ENCODE measurements at places on chromosomes 1 and 21.

GRCh38 chr1:176879784-176880620 is 284.5 kb downstream of the ASTN1 start:
- no peak for DNase-seq

DNA sequence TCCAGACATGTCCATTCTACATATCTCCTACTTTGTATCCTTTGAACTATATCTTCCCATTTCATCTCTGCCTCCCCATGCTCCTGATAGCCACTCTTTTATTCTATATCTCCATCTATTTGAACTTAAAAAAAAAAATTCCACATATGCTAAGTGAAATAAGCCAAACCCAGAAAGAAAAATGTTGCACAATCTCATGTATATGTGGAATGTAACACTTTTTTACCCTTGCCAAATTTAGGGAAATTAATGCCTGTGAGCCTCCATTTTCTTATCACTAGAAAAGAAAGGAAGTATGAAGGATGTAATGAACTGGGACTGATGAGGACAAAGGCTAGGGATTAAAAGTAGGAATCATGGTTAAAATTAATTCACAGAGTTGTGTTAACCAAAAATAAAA is 53.5 kb downstream of the RGS13 start:
- no peak for DNase-seq

- no peak for DNase-seq
These were observed 14.1 kb downstream of the F5 start for GRCh38 chr1:169572187-169572586.

- DNase-seq, result no peak
These were observed 18.9 kb upstream of the ATP6V1G3 start for GRCh38 chr1:198559362-198559761.

GRCh38 chr1:26360807-26361604 is 7.1 kb upstream of the CRYBG2 start:
- no peak for DNase-seq

- DNase-seq, result no peak
These were observed 51.1 kb downstream of the PHC2 start for GRCh38 chr1:33379631-33380354.

DNA sequence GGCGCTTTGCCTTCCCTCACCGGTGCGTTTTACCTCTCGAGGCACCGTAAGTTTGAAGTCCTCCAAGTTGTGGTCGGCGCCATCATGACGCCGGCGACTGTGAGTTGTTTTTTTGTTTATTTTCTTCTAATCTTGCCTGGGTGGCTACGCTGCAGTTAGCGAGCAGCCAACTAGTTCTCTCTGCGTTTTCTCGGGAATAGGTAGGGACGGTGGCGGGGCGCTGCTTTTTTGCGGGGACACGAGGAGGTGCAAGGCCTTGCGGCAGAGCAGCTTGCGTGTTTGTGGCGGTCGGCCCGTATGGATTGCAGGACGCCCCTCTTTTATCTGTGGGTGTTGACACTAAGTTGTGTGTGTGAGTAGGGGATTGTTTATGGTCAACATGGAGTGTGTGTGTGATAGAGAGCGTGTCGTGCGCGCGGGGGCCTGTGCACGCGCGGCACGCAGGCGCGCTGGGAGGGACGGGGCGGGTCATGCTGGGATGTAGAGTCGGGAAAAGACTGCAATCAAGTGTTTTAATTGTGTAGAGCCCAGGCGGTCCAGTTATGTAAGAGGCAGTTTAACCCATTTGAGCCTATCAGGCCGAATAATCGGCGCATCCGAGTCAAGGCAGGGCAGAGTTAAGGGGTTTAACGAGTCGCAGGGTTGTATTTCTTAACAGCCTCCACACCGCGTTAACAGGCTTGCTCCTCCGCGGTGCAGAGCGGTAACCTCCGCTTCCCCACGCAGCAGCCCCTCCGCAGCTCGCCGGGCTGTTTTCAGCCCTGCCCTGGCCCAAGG is 1.2 kb upstream of the NEGR1 start:
- DNase-seq, result no peak

GRCh38 chr1:9449976-9450696 is 89.1 kb upstream of the SLC25A33 start:
- DNase-seq, result no peak

- DNase-seq, result no peak
These were observed 210.0 kb downstream of the GABPA start for GRCh38 chr21:25944672-25945213.

DNA sequence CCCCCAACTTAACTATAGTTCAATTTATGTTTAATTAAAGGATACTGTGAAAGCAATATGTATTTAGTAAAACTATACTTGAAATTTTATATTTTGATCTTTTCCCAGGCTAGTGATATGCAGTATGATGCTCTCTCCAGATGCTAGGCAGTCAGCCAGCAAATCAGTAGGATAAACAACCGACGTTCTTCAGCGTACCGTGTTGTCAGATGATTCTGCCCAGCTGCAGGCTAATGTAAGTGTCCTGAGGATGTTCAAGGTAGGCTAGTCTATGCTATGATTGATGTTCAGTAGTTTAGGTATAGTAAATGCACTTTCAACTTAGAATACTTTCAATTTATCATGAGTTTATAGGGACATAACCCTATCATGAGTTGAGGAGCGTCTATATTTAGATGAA is 762.6 kb downstream of the MRPL39 start:
- no peak for DNase-seq

- no peak for DNase-seq
These were observed 70.8 kb upstream of the KCND3 start for GRCh38 chr1:112060261-112060660.

- DNase-seq, result no peak
These were observed 19.6 kb downstream of the CCDC30 start for GRCh38 chr1:42482635-42483153.

GRCh38 chr1:8211883-8212579 is 105.9 kb upstream of the SLC45A1 start:
- no peak for DNase-seq

DNA sequence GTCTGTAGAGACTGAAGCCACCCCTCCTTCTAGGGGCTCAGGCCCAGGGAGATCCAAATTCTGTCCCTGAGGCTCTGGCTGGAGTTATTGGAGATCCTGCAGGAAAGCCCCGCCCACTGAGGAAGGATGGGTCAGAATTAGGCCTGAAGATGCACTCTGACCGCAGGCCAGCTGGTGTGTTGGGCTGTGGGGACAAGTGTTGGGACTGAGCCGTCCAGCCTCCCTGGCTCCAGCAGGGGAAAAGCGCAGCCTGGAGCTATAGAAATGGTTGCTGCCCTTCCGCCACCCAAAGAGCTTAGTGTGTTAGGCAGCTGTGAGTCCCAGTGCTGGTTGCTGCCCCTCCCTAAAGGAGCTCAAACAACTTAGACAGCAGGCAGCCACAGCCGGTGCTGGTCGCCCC is 33.0 kb upstream of the PRRX1 start:
- no peak for DNase-seq

DNA sequence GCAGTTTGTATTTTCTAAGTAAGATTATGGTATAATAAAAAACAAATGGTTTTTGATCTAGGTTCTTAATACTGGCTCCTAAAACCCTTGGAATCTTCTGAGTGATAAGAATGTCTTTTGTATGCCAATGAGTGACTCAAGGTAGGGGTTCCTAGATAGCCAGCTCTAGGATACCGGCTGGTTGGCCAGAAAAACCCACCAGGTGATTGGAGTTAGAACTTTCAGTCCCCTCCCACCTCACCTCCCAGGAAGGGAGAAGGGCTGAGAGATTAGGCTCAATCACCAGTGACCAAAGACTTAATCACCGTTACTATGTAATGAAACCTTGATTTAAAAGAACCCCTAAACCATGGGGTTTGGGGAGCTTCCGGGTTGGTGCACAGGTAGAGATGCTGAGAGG is 8.7 kb upstream of the BRDT start:
- DNase-seq, result no peak

- DNase-seq, result no peak
These were observed 13.7 kb upstream of the DPH5 start for GRCh38 chr1:101039245-101039644.
